ENCODE measurements at places on chromosomes 2 and 18. TPM values are rescaled to one million over a fixed set of nuclear protein-coding genes. Genes with fewer than 3 reads are reported as not detected.

WDCP gene
- 7.1 TPM for total RNA-seq

PTRHD1 gene
- 24.9 TPM for total RNA-seq

DGKD gene
- total RNA-seq, result 33.4 TPM

SLC23A3 gene
- 0.12 TPM for total RNA-seq

ASNSD1 gene
- total RNA-seq, result 69.1 TPM

HOXD8 gene
- not detected for total RNA-seq

ZNF892 gene
- 2.0 TPM for total RNA-seq

DNA sequence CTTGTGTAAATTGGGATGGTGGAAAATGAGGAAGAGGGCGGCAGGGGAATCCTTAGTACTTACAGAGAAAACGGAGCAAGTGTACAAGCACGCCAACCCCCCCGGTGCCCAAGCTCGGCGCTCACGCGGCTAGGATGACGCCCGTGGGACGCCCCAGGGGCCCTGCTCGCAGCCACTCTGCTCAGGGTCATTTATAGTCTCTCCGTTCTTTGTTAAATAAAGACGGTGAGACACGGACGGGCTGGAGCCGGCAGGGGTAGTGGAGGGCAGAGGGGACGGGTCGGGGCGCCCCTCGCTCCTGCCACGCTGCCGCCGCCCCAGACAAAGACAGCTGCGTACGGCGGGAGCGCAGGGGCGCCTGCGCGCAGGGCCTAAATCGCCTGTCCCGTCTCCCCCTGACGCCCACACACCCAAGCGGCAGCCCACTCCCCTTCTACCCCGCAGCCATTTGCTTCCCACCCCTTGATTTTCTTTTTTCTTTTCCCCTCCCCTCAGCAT lies 37.8 kb downstream of the PCBP1 start:
- DNase-seq, result no peak

GRCh38 chr2:216217904-216218260 lies 108.7 kb downstream of the XRCC5 start:
- no peak for DNase-seq

- no peak for DNase-seq
Measured at GRCh38 chr2:114127372-114127771, 237.5 kb downstream of the ACTR3 start.

DNA sequence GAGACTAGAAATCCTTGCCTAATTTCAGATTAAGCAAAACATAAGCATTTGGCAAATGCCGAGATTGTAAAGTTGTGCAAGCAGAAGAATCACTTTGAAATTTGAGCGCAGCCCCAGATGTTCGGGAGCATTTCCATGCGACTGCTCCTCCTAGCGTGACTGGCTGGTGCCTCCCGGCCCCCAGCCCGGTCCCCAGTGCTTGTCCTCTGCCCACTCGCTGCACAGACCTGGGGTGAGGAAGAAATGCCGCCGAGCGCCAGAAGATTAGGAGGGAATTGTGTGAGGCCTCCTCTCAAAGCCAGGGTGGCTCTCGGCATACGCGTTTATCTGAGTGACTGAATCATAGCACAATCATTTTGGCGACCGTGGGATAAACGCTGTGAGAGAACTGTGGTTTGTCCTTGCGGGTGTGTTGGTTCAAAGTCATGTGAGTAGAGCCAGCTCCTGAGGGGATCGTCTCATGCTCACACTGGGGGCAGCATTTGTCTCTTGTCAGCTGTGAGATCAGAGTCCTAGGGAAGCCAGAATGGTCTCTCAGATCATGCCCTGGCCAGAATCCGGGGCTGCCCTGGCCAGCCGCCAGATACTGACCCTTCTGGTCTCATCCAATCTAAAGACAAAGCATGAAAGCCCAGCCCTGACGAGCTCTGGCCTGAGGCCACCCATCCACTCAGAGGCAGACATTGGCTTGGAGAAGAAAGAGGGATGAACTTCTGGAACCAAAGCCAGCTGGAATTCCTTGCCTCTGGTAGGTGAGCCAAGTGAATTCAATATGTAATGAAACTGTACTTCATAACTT lies 189.3 kb downstream of the SH3RF3 start:
- DNase-seq, result peak; percentile 76

DNA sequence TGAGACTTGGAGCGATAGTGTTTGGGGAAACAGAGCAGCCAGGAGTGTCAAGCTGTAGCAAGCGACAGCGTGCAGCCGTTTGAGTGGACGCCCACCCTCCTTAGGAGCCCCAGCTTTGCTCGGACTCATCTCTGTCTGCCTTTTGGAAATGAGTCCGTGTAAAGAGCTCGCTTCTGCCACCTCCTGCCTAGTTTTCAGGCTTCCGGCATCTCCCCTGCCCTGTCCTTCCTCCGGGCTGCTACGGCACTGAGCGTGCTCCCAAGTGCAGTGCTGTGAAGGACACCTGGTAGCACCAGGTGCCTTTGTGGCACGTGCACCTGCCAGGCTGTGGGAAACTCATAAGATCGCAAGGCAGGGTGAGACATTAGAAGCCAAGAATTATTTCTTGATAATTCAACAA lies 117.1 kb downstream of the RNF144A start:
- DNase-seq, result no peak

DNA sequence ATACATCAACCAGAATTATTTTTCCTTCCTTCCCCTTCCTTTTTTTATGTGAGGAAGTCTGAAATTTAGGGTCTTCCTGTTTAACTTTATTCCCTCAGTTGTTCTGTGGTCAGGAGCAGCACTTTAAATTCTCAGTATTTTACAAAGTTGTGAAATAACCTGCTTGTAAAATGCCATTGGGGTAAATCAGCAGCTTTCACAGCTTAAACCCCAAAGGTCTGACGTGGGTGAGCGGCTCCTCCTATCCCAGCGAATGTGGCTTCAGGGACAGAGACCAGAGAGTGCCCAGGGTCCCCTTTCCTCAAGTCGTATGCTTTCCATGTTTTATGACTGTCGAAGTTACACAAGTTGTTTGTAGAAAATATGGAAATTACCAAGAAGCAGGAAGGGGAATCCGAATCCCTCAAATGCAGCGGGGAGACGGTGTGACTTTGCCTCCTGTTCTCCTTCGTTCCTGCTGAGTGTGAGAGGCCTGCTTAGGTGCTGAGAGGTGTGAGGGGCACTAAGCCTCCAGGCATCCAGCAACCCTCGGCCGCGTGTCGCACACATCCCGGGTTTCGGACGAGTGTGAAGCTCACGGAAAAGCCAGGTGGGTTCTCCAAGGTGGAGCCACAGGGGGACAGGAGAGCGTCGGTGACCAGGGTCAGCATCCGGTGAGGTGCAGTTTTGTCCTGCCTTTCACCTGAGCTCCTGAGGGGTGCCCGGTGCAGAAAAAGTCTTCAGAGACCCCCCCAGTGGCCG lies 10.8 kb upstream of the KCNG2 start:
- DNase-seq, result no peak

GRCh38 chr2:46563186-46563585 lies 83.8 kb downstream of the TMEM247 start:
- DNase-seq, result no peak

DNA sequence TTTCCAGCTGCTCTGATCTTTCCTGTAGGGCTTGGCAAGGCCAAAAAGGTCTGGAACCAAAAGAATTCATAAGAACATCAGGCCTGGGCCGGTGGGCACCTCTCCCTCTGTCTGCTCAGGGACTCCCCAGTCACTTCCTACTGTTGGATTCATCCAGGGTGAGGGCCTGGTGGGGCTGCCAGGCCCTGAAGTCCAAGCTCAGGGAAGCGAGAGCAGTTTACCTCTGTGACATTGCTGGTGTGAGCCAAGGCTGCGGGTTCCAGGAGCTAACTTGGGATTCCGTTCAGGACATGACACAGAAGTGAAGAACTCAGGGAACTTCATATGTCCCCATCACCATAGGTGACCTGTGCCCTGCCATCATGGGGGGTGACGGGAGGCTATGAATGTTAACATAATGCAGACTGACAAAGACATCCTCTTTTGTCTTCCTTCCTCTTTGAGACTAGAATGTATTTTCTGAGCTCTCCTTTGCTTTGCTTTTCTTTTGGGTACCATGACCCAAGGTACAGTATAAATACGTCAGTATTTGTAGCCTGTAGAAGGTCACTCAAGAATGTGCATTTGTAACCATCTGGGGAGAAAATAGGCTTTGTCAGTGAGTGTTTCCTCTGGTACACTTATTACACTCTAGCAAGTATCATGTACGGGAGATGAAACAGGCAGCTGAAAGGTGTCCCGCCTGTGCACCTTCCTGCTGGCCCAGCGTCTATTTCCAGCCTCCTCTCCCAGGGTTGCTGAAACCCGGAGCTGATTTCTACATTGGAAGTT lies 130.5 kb upstream of the SLC1A4 start:
- DNase-seq, result no peak

DNA sequence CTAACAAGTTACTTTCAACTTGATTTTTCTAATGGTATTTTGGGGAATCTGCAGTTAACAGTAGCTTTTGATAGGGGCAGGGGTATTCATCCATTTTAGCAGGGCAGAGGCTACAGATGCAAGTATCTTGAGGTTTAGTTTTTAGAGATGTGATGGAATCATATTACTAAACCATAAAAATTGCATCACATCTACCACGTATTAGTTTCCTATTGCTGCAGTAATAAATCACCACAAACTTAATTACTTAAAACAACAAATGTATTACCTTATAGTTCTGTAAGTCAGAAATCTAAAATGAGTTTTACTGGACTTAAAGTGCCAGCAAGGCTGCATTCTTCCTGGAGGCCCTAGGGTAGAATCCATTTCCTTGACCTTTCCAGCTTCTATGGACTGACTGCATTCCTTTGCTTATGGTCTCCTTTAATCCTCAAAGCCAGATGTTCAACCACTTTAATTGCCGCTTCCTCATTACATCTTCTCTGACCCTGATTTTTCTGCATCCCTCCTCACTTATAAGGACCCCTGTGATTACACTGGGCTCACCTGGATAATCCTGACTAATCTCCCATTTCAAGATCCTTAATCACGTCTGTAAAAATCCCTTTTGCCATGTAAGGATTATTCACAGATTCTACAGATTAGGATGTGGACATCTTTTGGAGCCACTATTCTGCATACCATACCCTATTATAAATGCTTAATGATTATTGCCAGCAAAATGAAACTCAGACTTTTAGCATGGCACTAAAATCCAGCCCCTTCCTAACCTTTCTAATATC lies 21.9 kb upstream of the EXOC6B start:
- no peak for DNase-seq

GRCh38 chr18:11526675-11527074 lies 82.7 kb upstream of the SLC35G4 start:
- no peak for DNase-seq

DNA sequence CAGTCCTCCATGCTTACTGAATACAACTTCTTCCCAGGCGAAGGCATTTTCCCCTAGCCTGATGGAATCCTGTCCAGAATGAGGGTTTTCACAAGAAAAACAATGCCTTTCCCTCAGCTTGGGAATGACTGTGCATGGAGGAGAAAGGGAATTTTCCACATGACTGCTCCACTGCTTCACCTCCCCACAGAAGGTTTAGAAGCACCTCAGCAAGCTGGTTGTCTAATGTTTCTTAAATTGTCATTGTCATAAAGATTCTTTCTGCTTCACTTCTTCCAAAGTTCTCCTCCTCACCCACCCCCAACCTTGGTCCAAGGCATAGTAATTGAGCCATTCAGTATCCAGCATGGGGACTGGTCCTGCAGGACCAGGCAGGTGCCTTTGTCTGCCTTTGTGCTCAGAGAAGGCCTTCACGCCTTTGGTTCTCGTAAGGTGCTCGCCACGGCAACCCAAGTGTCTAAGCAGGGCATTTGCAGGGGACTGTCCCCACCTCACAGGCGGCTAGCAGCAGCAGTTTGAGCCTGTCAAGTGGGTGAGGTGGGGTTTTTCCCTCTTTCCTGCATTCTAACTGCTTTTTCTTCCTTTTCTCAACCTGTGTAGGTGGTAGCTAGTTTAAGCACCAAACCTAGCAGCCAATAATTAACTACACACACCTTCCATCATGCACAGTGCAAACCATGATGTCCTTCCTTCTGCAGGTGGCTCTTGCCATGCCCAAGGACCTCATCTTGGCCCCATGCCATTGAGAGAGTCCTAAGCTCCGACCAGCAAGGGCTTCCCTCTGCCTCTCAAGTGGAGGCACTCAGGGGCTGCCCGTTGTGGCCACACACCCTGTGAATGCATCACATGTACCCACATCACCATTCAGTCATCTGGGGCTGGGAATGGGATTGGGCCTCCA lies 65.7 kb upstream of the BCL2L11 start:
- no peak for DNase-seq

DNA sequence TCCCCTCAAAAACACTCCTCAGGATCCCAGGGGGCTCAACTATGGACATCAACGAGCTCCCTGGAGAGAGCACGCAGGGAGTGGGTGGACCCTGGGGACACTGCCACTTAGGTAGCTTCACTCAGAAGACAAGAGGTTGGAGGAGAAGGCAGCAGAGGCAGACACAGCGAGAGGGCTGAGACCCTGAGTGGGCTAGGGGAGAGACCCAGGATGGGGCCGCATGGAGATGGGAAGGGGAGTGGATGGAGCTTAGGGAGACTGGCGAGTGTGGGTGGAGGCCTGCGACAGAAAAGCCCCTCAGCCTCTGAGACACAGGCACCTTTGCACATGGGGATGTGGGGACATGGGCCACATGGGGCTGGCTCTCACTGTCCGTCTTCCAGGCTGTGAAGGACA lies 70.9 kb downstream of the ASB1 start:
- DNase-seq, result no peak

GRCh38 chr2:127577208-127577475 lies 41.7 kb downstream of the MYO7B start:
- DNase-seq, result no peak

DNA sequence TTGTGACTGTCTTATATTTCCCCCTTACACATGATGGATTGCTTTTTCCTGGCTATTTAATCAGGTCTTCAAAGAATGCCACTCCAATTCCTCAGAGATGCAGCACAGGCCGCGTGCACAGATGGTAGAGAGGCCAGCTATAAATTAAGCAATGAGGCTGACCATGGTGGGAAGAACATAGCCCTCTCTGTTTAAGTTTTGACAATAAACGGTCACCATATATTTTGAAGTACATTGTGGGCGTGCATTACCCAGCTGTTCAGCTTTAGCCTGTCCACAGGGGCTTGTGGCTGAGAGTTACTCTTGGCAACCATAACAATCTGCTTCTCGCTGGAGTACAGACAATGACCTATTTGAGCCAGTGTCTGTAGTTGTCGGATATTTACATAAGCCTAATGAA lies 730.8 kb downstream of the DCC start:
- DNase-seq, result peak; percentile 6

- DNase-seq, result no peak
Measured at GRCh38 chr2:25903216-25903776, 25.0 kb upstream of the ASXL2 start.

- DNase-seq, result no peak
Measured at GRCh38 chr2:53096351-53096750, 671.3 kb upstream of the CHAC2 start.

- DNase-seq, result no peak
Measured at GRCh38 chr2:5076599-5076998, 615.6 kb upstream of the SOX11 start.

- DNase-seq, result no peak
Measured at GRCh38 chr2:195683174-195683573, 26.1 kb downstream of the SLC39A10 start.

DNA sequence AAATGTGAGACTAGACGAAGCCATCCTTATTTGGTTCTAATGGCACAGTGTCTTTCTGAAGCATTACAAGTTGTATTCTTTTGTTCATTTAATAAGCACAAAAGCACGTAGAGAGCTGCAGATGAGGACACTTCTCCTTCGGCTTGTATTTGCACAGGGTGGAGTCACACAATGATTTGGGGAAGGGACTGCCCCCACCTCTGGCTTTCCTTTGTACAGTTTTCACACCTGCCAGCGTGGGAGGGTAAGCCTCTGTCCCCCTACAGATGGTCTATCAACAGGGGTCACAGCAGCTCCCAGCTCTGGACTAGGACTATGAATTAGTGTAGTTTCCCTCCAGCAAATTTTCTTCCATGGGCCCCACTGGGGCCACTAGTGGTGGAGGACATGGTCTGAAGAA lies 108.2 kb upstream of the KLHL14 start:
- DNase-seq, result no peak

Data from H4 (cell line).